ENCODE measurements at places on chromosomes 11 and 22. TPM values are rescaled to one million over a fixed set of nuclear protein-coding genes. Genes with fewer than 3 reads are reported as not detected.

The RANGAP1 gene
- total RNA-seq = 144 TPM

The RCOR2 gene
- 92.0 TPM for total RNA-seq

The MN1 gene
- 16.3 TPM for total RNA-seq

The KCNE3 gene
- total RNA-seq = 3.5 TPM

The ESAM gene
- 0.44 TPM for total RNA-seq

The PAMR1 gene
- total RNA-seq = 2.3 TPM

The MS4A7 gene
- 0.25 TPM for total RNA-seq

The C1QTNF4 gene
- 9.5 TPM for total RNA-seq

The SPI1 gene
- 0.59 TPM for total RNA-seq

The A4GALT gene
- 16.8 TPM for total RNA-seq

The NRIP3 gene
- total RNA-seq = 4.5 TPM

The RIMBP3C gene
- total RNA-seq = not detected

Data from WTC11 (cell line).